ENCODE measurements at places on chromosomes 4 and X. TPM values are rescaled to one million over a fixed set of nuclear protein-coding genes. Genes with fewer than 3 reads are reported as not detected.

- no peak for DNase-seq
- no peak overlapping the region for H3K27ac ChIP-seq
- H3K36me3 ChIP-seq, result no peaks in the 10 kb centered on the region
- no peak overlapping the region for H3K4me3 ChIP-seq
Observed at GRCh38 chr4:182015893-182016292, 227.3 kb upstream of the TENM3 start.

- no peak overlapping the region for H3K27ac ChIP-seq
- no peak overlapping the region for H3K4me3 ChIP-seq
- H3K4me1 ChIP-seq, result no peaks in the 10 kb centered on the region
- no peaks in the 10 kb centered on the region for H3K27me3 ChIP-seq
Observed at GRCh38 chr4:175536852-175537453, 275.1 kb downstream of the GPM6A start.

IQCM gene
- total RNA-seq, result not detected

- H3K4me3 ChIP-seq, result no peak overlapping the region
- peaks cover 13% of the 10 kb centered on the region for H3K4me1 ChIP-seq
- peaks cover 54% of the 10 kb centered on the region for H3K27me3 ChIP-seq
Observed at GRCh38 chrX:72133851-72134546, 2.3 kb upstream of the RTL5 start.

EGFL6 gene
- not detected for total RNA-seq

- DNase-seq, result no peak
- no peaks in the 10 kb centered on the region for H3K27me3 ChIP-seq
- no peaks in the 10 kb centered on the region for H3K4me1 ChIP-seq
- H3K27ac ChIP-seq, result no peak overlapping the region
- H3K4me3 ChIP-seq, result no peak overlapping the region
Observed at GRCh38 chrX:13899607-13900006, 82.7 kb upstream of the GPM6B start.

DNA sequence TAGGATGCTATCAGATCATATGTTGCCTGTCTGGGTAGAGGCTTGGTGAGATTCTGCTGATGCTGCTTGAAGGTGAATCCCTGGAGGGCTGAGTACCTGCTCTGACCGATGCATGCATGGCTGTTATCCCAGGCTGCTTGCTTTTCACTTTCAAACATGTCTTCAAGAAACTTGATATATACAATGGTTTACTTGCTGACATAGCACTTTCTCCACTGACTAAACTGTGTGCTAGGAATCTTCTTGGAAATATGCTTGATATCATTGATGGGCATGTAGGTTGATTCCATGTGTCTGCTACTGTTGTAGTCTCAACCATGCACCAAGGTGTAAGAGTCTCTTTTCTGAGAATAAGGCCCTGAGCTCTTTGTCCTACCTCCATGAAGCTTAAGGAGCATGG lies 79.6 kb upstream of the WDR1 start:
- no peak for DNase-seq
- no peaks in the 10 kb centered on the region for H3K27me3 ChIP-seq
- no peak overlapping the region for H3K4me3 ChIP-seq
- no peaks in the 10 kb centered on the region for H3K36me3 ChIP-seq
- no peaks in the 10 kb centered on the region for H3K4me1 ChIP-seq

- no peak overlapping the region for H3K27ac ChIP-seq
- H3K4me3 ChIP-seq, result no peak overlapping the region
- H3K4me1 ChIP-seq, result no peaks in the 10 kb centered on the region
- no peaks in the 10 kb centered on the region for H3K36me3 ChIP-seq
- DNase-seq, result no peak
Observed at GRCh38 chrX:109848461-109849050, 115.5 kb upstream of the ACSL4 start.

GAGE13 gene
- not detected for total RNA-seq

CT45A5 gene
- total RNA-seq, result not detected

ITGB1BP2 gene
- total RNA-seq, result 6.7 TPM

DNA sequence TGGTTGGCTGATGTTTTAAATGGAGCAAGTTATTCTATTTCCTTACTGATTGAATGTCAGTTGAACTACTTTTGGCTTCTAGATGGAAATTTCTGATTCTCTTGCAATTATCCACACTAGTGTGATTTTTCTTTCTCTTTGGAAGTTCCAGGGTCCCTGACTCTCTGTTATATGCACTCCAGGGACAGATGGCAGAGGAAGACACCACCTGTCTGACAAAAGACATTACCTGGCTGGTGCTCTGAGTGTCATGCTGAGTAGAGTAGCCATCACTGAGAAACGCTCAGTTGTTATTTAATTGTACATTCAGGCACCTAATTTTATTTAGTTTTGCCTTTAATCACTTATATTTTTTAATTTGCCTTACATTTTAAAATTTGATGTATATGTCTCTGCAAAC lies 105.4 kb upstream of the TLL1 start:
- H3K27ac ChIP-seq, result no peak overlapping the region
- no peak overlapping the region for H3K4me3 ChIP-seq
- no peaks in the 10 kb centered on the region for H3K4me1 ChIP-seq
- DNase-seq, result no peak

GRCh38 chrX:17377795-17378194 lies 2.8 kb downstream of the NHS start:
- no peaks in the 10 kb centered on the region for H3K4me1 ChIP-seq
- H3K36me3 ChIP-seq, result no peaks in the 10 kb centered on the region
- H3K27me3 ChIP-seq, result peaks cover 49% of the 10 kb centered on the region

GRCh38 chr4:150769845-150770244 lies 187.9 kb downstream of the MAB21L2 start:
- H3K4me3 ChIP-seq, result no peak overlapping the region
- DNase-seq, result no peak
- H3K27ac ChIP-seq, result no peak overlapping the region
- peaks cover 6% of the 10 kb centered on the region for H3K4me1 ChIP-seq

USP26 gene
- not detected for total RNA-seq

ESX1 gene
- total RNA-seq, result not detected

GRCh38 chrX:75327607-75328006 lies 53.7 kb downstream of the UPRT start:
- no peaks in the 10 kb centered on the region for H3K27me3 ChIP-seq
- no peak overlapping the region for H3K4me3 ChIP-seq
- H3K27ac ChIP-seq, result no peak overlapping the region
- DNase-seq, result no peak

LETM1 gene
- total RNA-seq, result 39.5 TPM

DNA sequence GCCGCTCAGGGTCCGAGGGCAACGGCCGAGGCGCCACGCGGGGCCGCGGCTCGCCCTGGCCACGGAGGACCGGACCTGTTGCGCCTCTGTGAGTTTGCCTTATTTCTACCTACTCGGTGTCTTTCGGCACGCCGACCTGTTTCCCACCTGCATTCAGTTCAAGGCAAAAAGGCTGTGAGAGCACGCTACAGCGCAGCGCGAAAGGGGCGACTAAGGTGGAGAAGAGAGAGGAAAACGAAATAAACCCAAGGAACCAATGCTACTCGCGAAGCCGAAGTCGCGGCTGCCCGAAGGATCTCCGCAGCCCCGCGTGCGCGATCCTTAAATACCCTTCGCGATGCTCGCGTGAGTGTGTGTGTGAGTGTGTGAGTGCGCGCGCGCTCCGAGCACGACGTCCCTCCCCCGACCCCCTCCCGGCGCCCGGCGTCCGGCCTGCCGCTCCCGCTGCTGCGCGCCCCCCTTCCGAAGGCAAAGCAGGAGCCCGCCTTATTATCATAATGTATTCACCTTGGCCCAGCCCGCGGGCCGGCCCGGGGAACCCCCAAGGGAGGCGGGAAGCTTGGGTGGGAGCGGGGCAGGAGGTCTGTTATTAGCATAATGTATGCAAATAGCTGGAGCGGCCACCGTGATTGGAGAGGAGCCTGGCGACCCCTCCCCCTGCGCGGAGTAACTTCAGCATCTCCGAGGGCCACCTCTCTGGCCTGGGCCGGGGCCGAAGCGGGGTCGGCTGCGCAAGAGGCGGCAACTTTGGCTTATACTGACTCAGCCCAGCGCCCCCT lies at the start of gene COL25A1:
Gene COL25A1, minus strand, starts transcription at position 298 of the 779 bp plus-strand sequence.
- DNase-seq, result peak; percentile 60
- H3K4me1 ChIP-seq, result peaks cover 22% of the 10 kb centered on the region
- no peaks in the 10 kb centered on the region for H3K36me3 ChIP-seq
- peaks cover 13% of the 10 kb centered on the region for H3K27me3 ChIP-seq
- H3K27ac ChIP-seq, result peak within 1 kb of the TSS; percentile 18
- H3K4me3 ChIP-seq, result peak within 1 kb of the TSS; percentile 82

GRCh38 chrX:48761674-48762471 lies at the start of gene GLOD5:
Gene GLOD5, plus strand, starts transcription at chrX:48761747. Its CDS starts 44 bp downstream, at chrX:48761791.
- no peak within 1 kb of the TSS for H3K4me3 ChIP-seq
- no peak for DNase-seq
- no peaks in the 10 kb centered on the region for H3K4me1 ChIP-seq
- H3K27ac ChIP-seq, result no peak within 1 kb of the TSS
- peaks cover 1% of the 10 kb centered on the region for H3K27me3 ChIP-seq

GRCh38 chrX:130654409-130654950 lies 248.5 kb downstream of the ENOX2 start:
- no peaks in the 10 kb centered on the region for H3K4me1 ChIP-seq
- H3K36me3 ChIP-seq, result peaks cover 4% of the 10 kb centered on the region
- no peak overlapping the region for H3K27ac ChIP-seq
- H3K4me3 ChIP-seq, result no peak overlapping the region
- H3K27me3 ChIP-seq, result no peaks in the 10 kb centered on the region
- DNase-seq, result no peak

PAGE1 gene
- total RNA-seq, result not detected

GRCh38 chrX:50188859-50189600 lies 11.8 kb downstream of the AKAP4 start:
- H3K27me3 ChIP-seq, result no peaks in the 10 kb centered on the region
- H3K27ac ChIP-seq, result no peak overlapping the region
- no peak overlapping the region for H3K4me3 ChIP-seq
- no peaks in the 10 kb centered on the region for H3K36me3 ChIP-seq
- no peak for DNase-seq

- H3K36me3 ChIP-seq, result no peaks in the 10 kb centered on the region
- no peak overlapping the region for H3K4me3 ChIP-seq
- no peaks in the 10 kb centered on the region for H3K4me1 ChIP-seq
- H3K27ac ChIP-seq, result no peak overlapping the region
Observed at GRCh38 chr4:79227860-79228259, 98.0 kb downstream of the NAA11 start.

DNA sequence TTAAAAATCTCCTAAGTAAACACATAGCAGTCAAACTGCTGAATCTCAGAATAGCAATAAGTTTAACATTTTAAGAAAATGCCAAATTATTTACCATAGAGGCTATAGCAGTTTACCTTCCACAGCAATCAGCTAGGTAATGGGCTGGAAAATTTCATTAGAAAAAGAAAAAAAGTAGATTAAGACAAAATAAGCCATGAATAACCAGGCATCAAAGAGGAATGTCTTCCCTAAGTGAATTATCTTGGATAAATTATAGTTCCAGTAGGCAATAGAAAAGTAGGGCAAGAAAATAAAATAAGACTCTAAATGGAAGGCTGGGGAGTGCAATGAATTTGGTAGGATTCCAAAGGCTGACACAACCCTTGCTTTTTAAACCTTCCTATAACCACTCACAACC lies 722.8 kb downstream of the TRAM1L1 start:
- no peaks in the 10 kb centered on the region for H3K4me1 ChIP-seq
- no peak overlapping the region for H3K27ac ChIP-seq
- H3K4me3 ChIP-seq, result no peak overlapping the region
- no peak for DNase-seq
- peaks cover 2% of the 10 kb centered on the region for H3K27me3 ChIP-seq

LDB2 gene
- total RNA-seq, result not detected

DNA sequence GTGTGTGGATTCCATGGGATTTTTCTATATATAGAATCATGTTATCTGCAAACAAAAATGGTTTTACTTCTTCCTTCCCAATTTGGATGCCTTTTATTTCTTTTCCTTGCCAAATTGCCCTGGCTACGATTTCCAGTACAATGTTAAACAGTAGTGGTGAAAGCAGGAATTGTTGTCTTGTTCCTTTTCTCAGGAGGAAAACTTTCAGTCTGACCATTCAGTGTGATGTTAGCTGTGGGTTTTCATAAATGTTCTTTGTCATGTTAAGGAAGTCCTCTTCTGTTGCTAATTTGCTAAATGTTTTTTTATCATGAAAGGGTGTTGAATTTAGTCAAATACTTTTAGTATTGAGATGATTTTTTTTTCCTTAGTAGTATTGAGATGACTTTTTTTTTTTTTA lies 10.9 kb downstream of the SAP30 start:
- H3K36me3 ChIP-seq, result no peaks in the 10 kb centered on the region
- no peaks in the 10 kb centered on the region for H3K4me1 ChIP-seq
- peaks cover 15% of the 10 kb centered on the region for H3K27me3 ChIP-seq

SULT1E1 gene
- total RNA-seq, result not detected

GRCh38 chrX:78066110-78066509 lies 37.9 kb upstream of the PGK1 start:
- no peaks in the 10 kb centered on the region for H3K36me3 ChIP-seq
- H3K27ac ChIP-seq, result no peak overlapping the region
- peaks cover 3% of the 10 kb centered on the region for H3K4me1 ChIP-seq
- H3K4me3 ChIP-seq, result no peak overlapping the region

DNA sequence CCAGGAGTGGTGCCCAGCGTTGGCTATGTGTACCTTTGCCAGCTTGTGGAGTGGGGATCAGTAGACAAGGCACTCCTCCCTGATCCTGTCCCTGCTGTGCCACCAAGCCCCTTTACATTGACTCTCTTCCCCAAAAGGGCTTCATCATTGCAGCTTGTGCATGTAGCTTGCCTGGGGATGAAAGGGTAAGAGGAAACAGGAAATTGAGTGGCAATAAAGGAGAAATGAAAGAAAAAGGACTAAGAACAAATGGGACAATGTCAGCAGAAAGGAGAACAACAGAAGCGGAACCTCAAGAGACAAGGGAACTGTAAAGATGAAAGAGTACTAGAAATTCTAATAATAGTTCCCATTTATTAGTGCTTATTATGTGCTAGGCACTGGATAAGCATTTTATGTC lies 8.7 kb upstream of the IL13RA1 start:
- peaks cover 4% of the 10 kb centered on the region for H3K27me3 ChIP-seq
- DNase-seq, result no peak
- H3K27ac ChIP-seq, result no peak overlapping the region
- no peaks in the 10 kb centered on the region for H3K4me1 ChIP-seq
- no peaks in the 10 kb centered on the region for H3K36me3 ChIP-seq

- no peaks in the 10 kb centered on the region for H3K27me3 ChIP-seq
- peaks cover 10% of the 10 kb centered on the region for H3K36me3 ChIP-seq
- H3K4me3 ChIP-seq, result no peak overlapping the region
- no peaks in the 10 kb centered on the region for H3K4me1 ChIP-seq
- no peak overlapping the region for H3K27ac ChIP-seq
Observed at GRCh38 chr4:4407299-4408131, 20.6 kb downstream of the NSG1 start.

DNA sequence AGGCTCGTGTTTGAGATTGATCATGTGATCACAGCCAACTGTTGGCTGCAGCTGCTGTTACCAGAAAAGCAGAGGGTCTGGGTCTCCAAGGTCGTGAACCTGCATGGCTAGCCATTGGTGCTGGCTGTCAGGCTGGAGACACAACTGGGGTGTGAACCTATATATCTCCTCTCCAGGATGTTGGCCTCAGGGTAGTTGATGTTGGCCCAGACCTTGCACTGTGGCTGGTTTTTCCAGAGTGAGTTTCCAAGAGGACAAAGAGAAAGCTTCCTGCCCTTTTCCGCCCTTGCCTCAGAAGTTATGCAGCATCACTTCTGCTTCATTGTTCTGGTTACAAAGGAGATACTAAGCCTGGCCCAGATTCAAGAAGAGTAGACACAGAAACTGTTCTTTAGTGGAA lies 607.8 kb upstream of the HS3ST1 start:
- DNase-seq, result no peak
- H3K4me1 ChIP-seq, result no peaks in the 10 kb centered on the region

GRCh38 chrX:43087830-43088229 lies 309.9 kb upstream of the PPP1R2C start:
- H3K4me3 ChIP-seq, result no peak overlapping the region
- no peak overlapping the region for H3K27ac ChIP-seq
- no peaks in the 10 kb centered on the region for H3K27me3 ChIP-seq
- DNase-seq, result no peak
- peaks cover 3% of the 10 kb centered on the region for H3K4me1 ChIP-seq
- H3K36me3 ChIP-seq, result no peaks in the 10 kb centered on the region

- H3K4me3 ChIP-seq, result no peak overlapping the region
- H3K27me3 ChIP-seq, result no peaks in the 10 kb centered on the region
- no peak overlapping the region for H3K27ac ChIP-seq
Observed at GRCh38 chrX:19303256-19303880, 40.4 kb upstream of the PDHA1 start.

SSX4 gene
- not detected for total RNA-seq

Measured in naive thymus-derived CD8-positive, alpha-beta T cell (primary cell).